Epithelial cell of alveolus of lung (primary cell): ENCODE measurements at places on chromosomes 3 and 15. TPM values are rescaled to one million over a fixed set of nuclear protein-coding genes. Genes with fewer than 3 reads are reported as not detected.

ALPK3 gene
- total RNA-seq = 0.80 and 3.1 TPM in 2 replicates

TXNRD3 gene
- total RNA-seq = 6.7 and 7.1 TPM in 2 replicates

SPTBN5 gene
- total RNA-seq = under 0.01 and 0.24 TPM in 2 replicates

TRIM42 gene
- not detected in 2 replicates for total RNA-seq

MB21D2 gene
- 5.1 and 23.3 TPM in 2 replicates for total RNA-seq

BBX gene
- 49.9 and 81.5 TPM in 2 replicates for total RNA-seq

WDR93 gene
- under 0.01 and 0.16 TPM in 2 replicates for total RNA-seq

POPDC2 gene
- total RNA-seq = 0.13 TPM in 1 of 2 replicates, not detected in the other

SST gene
- not detected in 2 replicates for total RNA-seq

SPRED1 gene
- total RNA-seq = 29.0 and 35.6 TPM in 2 replicates

GOLGA8R gene
- 0.08 and 0.65 TPM in 2 replicates for total RNA-seq

SLC7A14 gene
- under 0.01 and 2.5 TPM in 2 replicates for total RNA-seq

PLA2G4F gene
- not detected in 2 replicates for total RNA-seq

C3orf85 gene
- not detected in 2 replicates for total RNA-seq

ITGA11 gene
- total RNA-seq = 2.0 and 16.5 TPM in 2 replicates

ZNF80 gene
- total RNA-seq = not detected in 2 replicates

GRAMD2A gene
- 0.52 TPM in 1 of 2 replicates, not detected in the other for total RNA-seq

KCNAB1 gene
- total RNA-seq = 0.13 TPM in 1 of 2 replicates, not detected in the other

SLC28A1 gene
- total RNA-seq = not detected in 2 replicates

PPM1L gene
- 2.2 and 3.4 TPM in 2 replicates for total RNA-seq

VPS33B gene
- total RNA-seq = 10.9 and 16.6 TPM in 2 replicates

TPRG1 gene
- total RNA-seq = 0.13 TPM in 1 of 2 replicates, not detected in the other

TRIM71 gene
- under 0.01 TPM in 1 of 2 replicates, not detected in the other for total RNA-seq

NEK4 gene
- 11.1 and 12.2 TPM in 2 replicates for total RNA-seq

ESYT3 gene
- total RNA-seq = under 0.01 TPM in 1 of 2 replicates, not detected in the other

BLM gene
- total RNA-seq = 1.6 and 4.4 TPM in 2 replicates

SLC2A2 gene
- not detected in 2 replicates for total RNA-seq

NEK11 gene
- 0.32 and 2.2 TPM in 2 replicates for total RNA-seq

MAP3K13 gene
- total RNA-seq = 18.0 and 19.3 TPM in 2 replicates

TMEM212 gene
- total RNA-seq = not detected in 2 replicates

CFAP91 gene
- 0.32 and 1.4 TPM in 2 replicates for total RNA-seq

SCG5 gene
- 24.4 and 46.5 TPM in 2 replicates for total RNA-seq

RGMA gene
- total RNA-seq = 1.0 and 5.3 TPM in 2 replicates

TF gene
- 0.08 and 0.13 TPM in 2 replicates for total RNA-seq

B3GNT5 gene
- 20.4 and 32.1 TPM in 2 replicates for total RNA-seq

FAM3D gene
- not detected in 2 replicates for total RNA-seq

BSN gene
- 0.08 and 0.13 TPM in 2 replicates for total RNA-seq

CDC25A gene
- total RNA-seq = 1.8 and 12.0 TPM in 2 replicates

GPR62 gene
- 0.08 TPM in 1 of 2 replicates, not detected in the other for total RNA-seq

GUCA1C gene
- not detected in 2 replicates for total RNA-seq

AADAC gene
- 1.3 TPM in 1 of 2 replicates, not detected in the other for total RNA-seq

RLBP1 gene
- not detected in 2 replicates for total RNA-seq

PRR20G gene
- not detected in 2 replicates for total RNA-seq

C2CD4B gene
- total RNA-seq = 0.13 and 4.1 TPM in 2 replicates

ANKUB1 gene
- total RNA-seq = not detected in 2 replicates

ISLR gene
- 64.9 and 90.8 TPM in 2 replicates for total RNA-seq

TRIM59 gene
- total RNA-seq = 24.8 and 32.1 TPM in 2 replicates

EIF4E3 gene
- total RNA-seq = 2.7 and 4.0 TPM in 2 replicates

PP2D1 gene
- total RNA-seq = not detected in 2 replicates
